ENCODE measurements at places on chromosomes 6 and 20.

DNA sequence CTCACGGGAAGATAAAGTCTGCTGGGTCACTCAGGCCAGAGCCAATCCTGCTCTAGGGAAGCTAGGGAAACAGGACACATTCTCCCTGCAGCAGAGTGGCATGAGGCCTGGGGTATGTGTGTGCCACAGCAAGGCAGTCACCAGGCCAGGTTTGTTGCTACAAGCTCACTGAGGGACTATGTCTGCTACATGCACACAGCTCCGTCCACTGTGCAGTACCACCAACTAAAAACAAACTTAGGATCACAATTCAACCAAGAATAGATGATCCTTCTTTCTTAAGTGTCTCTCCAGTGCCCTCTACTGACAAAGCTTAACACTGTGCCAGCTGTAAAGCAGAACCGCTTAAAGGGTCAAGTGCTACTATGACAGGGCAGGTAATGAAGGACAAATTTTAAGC, 192.5 kb downstream of the PTPRK start:
- no peak for DNase-seq

DNA sequence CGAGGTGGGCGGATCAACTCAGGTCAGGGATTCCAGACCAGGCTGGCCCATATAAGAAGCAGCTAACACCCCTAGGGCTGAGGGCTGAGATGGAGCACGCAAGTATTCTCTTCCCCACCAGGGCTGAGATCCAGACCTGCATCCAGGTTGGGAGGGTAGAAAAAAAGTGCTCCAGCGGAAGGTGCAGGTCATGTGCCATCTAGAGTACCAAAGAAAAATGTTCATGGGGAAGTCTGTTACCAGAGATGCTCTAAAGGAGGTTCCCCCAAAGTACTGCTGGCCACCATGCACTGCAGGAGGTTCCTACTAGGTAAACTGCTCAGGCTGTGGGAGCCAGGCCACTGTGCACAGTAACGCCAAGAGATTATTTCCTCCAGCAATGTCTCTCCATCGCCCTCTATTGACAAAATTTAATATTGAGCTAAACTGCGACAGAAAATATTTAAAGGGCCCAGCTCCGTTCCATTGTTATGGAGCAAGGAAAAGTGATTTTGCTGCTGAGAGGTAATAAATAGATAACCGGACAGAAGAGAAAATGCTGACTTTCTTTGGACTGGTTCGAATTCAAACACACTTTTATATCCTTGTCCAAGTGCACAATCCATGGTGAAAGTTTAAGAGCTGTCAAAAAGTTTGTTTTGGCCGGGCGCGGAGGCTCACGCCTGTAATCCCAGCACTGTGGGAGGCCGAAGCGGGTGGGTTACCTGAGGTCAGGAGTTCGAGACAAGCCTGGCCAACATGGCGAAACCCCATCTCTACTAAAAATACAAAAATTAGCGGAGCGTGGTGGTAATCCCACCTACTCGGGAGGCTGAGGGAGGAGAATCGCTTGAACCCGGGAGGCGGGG, 159.9 kb downstream of the OR2B2 start:
- DNase-seq: peak; percentile 23

DNA sequence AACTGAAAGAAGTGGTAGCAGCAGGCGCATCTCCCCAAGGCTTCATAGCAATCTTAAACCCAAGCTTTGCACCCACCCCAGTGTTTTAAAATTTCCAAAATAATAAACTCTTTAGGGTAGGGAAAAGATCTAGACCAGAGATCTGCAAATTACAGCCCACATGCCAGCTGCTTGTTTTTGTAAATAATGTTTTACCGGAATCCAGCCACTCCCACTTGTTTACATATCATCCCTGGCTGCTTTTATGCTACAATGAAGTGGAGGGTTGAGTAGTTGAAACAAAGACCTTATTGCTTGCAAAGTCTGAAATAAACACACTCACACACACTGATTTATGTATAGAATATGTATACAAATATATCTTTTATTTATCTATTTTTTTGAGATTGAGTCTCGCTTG, 30.0 kb downstream of the SLX4IP start:
- no peak for DNase-seq

GRCh38 chr6:33165581-33166258, 26.5 kb downstream of the COL11A2 start:
- no peak for DNase-seq

- no peak for DNase-seq
Measured at GRCh38 chr20:35174458-35175216, 2.8 kb downstream of the PROCR start.

GRCh38 chr20:34859826-34860545, 12.7 kb downstream of the GGT7 start:
- DNase-seq: no peak

DNA sequence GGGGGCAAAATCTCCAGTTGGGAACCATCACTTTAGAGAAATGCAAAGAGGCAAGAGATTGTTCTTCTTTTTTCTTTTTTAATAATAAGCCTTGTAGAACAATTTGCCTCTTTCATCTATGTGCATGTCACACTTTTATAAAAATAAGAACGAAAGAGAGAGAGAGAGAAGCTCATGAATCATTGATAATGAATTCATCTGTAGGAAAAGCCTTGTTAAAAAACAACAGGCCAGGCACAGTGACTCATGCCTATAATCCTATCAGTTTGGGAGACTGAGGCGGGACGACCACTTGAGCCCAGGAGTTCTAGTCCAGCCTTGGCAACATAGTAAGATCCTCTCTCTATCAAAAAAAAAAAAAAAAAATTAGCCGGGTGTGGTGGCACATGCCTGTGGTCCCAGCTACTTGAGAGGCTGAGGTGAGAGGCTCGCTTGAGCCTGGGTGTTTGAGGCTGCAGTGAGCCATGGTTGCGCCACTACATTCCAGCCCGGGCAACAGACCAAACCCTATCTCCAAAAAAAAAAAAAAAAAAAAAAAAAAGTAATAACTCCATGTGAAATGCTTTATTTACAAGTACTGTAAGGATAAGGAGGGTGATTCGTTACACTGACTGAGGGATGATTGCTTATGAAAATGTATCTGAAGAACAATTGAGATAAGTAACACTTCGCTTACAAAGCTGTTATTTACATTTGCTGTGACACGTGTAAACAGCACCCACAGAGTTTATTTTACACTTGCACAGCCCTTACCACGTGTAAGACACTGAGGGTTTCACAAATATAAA, 6.0 kb downstream of the CCN5 start:
- no peak for DNase-seq

DNA sequence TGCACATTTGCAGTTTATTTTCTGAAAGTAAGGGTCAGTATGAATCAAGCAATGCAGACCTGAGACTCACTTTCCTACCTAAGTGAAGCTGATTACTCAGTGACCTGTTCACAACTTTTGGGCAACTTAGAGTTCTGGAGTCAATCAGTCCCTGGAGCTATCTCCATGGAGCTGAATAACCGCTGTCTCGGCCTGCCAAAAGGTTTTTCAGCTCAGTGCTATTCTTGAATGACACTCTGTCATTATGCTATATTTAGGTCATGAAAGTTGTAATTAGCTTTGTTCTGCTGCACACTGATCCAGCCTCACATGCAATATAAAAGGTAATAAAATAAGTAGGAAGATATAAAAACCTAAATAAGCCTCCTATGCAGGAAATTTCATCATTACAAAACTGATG, 356.0 kb downstream of the BMP2 start:
- DNase-seq: no peak

DNA sequence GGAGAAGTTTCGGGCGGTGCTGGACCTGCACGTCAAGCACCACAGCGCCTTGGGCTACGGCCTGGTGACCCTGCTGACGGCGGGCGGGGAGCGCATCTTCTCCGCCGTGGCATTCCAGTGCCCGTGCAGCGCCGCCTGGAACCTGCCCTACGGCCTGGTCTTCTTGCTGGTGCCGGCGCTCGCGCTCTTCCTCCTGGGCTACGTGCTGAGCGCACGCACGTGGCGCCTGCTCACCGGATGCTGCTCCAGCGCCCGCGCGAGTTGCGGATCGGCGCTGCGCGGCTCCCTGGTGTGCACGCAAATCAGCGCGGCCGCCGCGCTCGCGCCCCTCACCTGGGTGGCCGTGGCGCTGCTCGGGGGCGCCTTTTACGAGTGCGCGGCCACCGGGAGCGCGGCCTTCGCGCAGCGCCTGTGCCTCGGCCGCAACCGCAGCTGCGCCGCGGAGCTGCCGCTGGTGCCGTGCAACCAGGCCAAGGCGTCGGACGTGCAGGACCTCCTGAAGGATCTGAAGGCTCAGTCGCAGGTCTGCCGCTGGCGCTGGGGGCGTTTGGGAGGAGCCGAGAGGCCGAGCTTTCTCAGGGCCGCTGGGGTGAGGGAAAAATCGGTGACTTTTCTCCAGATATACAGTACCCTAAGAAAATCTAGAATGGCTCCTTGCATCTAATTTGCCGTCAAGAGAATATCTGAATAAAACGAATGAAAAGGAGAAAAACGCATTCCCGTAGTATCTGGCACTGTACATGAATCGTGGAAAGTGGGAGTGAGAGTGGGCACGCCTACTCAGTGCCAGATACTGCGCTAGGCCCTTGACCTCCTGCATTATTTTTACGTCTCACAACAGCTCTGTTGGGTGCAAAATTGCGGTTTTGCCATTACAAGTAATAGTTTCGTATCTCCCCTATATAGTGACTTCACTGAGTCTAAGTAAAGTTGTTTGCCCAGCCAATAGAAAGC, 1.0 kb downstream of the CALHM6 start:
- DNase-seq: no peak

GRCh38 chr20:17380801-17381200, 150.4 kb downstream of the BFSP1 start:
- DNase-seq: no peak

DNA sequence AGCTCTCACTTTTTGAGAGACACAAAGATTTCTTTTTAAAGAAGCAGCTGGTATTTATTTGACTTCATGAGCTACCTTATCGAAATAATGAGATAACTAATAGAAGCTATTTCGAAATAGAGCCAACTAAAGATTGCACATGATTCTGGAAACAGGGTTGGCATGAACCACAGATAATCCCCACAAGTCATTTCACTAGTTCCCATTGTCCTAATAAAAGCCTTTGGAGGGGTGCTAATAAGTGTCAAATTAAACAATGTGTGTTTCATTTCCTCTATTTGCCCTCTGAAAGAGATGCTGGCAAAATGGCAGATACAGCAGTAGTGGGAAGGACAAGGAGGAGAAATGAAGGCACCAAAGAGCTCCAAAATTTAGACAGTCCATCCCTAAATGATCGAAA, 78.6 kb upstream of the RIPOR2 start:
- no peak for DNase-seq

DNA sequence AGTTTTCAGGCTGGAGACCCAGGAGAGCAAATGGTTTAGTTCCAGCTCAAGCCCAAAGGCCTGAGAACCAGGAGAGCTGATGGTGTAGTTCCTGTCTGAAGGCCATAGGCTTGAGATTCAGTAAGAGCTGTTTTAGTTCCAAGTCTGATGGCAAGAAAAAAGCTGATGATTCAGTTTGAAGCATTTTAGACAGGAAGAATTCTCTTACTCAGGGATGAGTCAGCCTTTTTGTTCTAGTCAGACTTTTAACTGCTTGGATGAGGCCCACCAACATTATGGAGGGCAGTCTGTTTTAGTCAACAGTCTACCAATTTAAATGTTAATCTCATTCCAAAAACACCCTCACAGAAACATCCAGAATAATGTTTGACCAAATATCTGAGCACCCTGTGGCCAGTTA, 2.5 kb downstream of the ZSCAN26 start:
- DNase-seq: no peak

GRCh38 chr6:3635482-3635881, 116.0 kb downstream of the PXDC1 start:
- DNase-seq: no peak
